Fibroblast of villous mesenchyme (primary cell): ENCODE measurements at places on chromosomes 7 and 10.

DNA sequence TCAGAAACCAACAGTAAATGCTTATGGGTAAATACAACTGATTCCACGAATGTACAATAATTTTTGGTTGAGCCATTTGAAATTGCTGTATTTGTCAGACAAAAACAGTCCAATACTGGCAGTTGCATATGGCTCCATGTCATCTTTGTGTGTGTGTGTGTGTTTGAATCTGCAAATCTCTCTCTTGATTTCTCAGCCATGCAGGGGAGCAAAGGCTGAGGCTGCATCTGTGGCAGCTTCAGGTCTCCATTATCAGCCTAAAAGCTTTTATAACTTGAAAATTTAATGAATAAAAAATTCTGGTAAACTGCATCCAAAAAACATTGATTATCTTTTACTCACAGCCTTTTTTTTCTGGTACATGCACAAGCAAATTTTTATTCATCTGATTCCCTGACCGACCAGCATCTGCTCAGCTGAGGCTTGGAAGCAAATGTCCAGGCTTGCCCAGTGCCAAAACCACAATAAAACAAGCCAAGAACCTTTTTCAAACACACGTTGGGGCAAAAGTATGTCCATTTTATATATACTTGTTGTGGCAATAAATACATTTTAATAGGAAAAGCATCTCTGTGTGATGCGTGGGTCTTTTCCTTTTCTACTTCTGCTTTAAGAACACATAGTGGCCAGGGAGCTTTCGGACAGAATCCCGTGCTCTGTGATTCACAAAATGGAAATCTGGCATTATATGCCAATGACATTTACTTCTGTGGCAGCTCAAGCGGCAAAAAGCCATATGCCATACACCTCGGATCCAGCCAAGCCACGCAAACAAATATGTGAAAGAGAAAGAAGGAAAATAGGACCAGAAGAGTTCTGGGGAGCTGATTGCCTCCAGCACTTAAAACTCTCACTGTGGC lies 275.6 kb upstream of the AOAH start:
- DNase-seq, result no peak

DNA sequence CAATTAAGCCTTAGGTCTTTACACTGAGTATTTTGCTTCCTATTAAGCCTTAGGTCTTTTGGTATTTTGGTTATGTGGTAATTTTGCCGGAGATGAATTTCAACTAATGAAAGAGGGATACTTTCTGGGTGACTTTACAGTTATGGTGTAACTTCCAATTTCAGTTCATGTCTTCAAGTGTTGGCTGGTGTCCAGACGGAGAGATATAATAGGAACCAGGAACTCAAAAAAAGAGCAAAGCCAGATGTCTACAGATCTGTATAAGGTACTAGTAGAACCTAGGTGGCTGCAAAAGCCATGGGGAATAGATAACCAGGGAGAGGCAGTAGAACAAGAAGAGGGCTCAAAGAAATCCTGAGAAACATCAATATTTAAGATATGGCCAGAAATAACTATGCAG lies 12.3 kb downstream of the ERCC6 start:
- peak; percentile 60 for DNase-seq

- no peak for DNase-seq
Measured at GRCh38 chr7:123658023-123658422, 2.4 kb downstream of the LMOD2 start.

DNA sequence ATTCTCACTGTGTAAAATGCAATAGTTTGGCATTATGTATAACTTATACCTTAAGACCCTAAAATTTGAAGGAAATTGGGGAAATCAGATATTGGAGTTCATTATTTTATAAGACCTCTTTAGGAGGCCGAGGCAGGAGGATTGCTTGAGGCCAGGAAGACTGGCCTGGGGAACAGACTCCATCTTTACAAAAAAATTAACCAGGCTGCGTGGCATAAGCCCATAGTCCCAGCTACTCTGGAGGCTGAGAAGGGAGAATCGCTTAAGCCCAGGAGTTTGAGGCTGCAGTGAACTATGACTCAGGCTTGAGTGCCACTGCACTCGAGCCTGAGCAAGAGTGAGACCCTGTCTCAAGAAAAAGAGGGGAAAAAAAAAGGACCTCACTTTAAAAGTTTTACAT lies 14.0 kb upstream of the PBLD start:
- no peak for DNase-seq

DNA sequence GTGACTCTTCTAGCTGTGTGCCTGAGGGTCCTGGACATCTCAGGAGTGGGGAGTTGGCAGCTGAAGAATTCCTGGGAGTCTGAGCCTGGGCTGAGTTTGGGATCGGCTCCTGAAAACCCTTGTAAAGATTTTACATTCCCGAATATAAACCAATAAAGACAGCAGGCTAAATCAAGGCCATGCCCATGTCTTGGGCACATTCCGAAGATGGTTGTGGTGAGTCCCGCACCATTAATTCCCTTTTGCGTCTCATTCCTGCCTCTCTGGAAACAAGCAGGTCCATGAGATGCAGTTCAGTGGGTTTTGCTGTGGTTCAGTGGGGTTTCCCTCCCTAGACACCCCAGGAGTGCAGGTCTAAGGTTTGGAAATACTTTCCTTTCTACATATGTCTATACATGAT lies 90.9 kb downstream of the COL26A1 start:
- DNase-seq, result no peak

DNA sequence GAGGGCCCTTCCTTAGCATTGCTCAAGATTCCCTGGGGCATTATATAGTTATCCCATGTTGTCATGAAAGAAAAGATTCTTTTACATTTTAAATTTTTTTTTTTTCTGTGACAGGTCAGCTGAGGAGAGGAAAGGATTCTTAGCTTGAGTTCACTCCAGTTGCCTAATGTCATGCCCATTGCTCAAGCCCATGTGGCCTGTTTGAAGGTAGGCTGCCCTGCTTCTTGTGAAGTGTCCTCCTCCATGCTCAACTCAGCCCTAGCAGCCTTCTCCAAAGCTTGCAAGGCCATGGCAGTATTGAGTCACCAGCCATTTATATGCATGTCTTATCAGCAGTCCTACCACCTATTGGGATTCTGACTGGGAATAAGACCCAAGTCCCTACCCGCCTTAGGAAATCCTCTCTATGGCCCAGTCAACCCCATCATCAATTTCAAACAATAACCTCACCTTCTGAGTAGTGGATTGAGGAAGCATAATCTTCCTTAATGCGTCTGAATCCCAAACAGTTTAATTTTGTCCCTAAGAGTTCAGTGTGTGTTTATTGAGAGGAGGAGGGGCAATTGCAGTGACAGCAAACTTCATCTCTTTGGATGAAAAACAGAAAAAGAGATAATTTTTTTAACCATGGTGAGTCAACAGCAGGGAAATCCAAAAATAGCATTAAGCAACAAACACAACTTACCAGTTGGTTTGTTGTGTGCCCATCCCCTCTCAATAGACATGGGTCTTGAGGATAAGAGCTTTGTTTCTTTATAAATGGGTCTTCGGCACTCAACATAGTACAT lies 38.6 kb upstream of the WASL start:
- peak; percentile 29 for DNase-seq

DNA sequence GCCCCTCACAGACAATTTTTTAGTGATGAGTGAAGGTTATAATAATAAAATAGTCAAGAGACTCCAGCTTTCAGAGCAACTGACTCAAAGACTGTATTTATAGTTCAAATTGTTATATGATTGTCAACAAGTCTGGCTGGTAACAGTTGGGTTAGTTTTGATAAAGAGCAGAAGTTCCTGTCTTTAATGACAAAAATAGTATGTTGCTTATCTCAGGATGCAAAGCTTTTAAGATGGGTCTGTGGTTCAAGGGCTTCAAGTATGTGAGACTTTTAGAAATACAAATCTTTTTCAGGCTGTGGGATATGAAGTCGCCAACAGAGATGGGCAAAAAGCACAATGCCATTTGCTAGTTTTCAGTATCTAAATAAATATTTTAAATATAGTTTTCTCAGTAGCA lies 118.4 kb downstream of the ABCA13 start:
- no peak for DNase-seq
